Fibroblast of lung (primary cell): ENCODE measurements at places on chromosomes 7 and 10.

DNA sequence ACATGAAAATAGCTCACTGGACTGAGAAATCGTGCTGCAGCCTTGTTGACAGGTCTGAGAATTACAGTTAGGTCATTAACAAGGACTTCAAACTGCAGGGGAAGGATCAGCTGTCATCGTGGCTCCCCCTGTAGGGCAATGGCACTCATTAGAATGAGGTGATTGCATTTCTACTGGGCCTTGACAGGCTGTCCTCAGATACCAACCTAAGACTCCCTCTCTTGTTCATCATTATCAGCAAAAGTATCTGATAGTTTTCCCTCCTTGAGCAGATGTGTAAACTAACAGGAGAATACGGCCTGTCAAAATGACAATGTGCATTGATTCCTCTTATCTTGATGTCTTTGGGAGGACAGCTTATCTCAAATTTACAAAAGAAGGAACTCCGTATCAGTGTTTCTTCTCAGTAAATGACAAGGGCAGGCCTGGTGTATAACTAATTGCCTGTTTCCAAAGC, 648.5 kb upstream of the LRRN3 start:
- no peak for DNase-seq

DNA sequence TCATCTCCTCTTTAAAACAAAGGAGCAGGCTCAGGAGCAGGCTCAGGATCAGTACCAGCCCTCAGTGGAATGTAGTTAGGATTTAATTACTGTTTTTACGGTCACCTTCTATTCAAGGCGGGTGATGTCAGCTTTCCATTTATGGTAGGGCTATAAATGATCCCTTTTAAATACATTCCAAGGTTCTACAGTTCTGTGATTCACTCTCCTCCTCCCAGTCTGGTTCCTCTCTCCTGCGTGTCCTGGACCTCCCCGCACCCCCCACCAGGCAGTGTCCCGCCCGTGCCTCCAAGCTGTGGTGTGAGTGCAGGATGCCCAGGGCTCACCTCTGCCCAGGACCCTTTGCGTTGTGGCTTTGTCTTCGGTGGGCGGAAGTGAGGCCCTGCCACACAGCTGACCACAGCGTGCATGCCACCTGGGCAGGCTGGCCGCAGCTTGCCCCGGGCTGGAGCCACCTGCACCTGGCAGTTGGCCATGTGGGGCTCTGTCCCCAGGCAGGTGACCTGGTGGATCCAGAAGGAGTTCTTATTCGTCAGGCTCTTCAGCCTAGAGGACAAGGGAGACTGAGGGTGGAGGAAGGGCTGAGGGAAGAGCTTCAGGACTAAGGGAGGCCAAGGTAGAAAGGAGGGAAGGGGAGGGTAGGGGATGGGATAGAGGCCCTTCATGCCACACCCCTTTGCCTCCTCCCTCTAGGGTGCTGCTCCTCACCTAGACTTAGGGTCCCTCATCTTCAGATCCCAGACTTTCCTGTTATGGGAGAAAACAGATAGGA, 9.1 kb downstream of the LOXL4 start:
- DNase-seq, result no peak

DNA sequence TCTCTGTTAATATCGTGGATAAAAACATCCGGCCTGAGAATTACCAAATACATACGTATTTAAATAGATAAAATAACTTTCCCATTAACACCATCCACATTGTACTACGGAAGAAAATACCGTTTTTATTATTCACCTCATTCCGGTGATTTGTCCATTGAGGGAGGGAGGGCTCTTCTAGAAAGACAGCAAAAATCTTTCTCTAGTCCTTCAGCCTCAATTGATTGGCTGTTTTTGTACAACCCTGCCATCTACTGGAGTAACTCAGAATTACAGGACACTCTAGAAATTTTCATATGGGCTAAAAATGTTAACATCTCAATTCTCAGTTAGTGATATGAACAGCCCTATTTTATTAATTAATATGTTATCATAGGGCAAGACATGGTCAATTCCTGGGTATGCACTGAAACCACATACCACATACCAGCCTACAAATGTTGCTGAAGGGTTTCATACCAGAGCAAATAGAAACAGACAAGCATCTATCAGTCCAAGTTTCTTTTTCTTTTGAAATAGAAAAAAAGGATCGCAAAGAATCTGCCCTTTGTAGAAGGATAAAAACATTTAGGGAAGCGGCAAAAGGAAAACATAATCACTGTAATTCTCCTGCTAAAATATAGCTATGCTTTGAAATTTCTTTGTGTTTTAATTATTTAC, 55.8 kb upstream of the CDCA7L start:
- peak; percentile 71 for DNase-seq

DNA sequence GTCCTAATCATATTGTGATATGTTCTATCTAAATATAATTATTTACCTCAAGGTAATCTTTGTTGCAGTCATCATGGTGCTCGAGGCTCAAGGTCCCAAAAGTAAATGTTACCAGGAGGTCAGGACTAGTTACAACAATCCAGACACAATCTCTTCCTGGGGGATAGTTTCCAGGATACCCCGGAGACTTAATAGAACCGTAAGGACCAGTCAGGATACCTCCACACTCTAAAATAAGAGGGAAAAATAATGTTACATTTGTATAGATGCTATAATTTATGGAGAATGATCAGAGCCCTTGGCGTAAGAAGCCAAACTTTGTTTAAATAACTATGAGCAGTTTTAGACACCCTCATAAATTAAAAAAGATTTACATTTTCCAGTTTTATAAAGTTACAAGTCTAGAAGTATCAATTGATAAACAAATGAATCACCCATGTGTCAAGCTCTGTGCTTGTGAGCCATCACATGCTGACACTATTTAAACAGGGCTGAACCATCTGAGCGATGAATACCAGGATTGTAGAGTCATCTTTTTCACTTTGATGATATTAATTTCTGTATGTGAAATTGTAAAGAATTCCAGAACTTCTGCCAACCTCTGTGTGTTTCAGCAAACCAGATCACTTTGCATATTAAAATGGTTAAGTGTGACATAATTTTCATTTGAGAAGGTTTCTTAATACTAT, 41.3 kb downstream of the CUBN start:
- peak; percentile 75 for DNase-seq

DNA sequence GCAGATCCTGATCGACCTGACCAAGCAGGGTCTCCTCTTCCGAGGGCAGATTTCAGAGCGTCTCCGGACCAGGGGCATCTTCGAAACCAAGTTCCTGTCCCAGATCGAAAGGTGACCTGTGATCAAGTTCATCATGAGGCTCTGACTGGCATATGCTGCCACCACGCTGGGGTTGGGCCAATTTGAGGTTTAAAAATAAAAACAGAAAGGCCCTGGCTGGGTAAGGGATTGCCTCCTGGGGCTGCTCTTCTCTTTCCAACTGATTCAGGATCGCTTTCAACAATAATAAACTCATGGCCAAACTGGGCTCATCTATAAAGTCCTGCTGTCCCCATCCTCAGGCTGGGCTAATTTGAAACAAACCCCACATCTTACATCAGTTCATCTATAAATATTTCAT, 17.1 kb upstream of the HK1 start:
- DNase-seq, result no peak

- DNase-seq, result peak; percentile 82
Observed at GRCh38 chr7:141649865-141650634, 51.9 kb downstream of the DENND11 start.

- DNase-seq, result no peak
Observed at GRCh38 chr7:107924841-107925504, 34.0 kb downstream of the DLD start.

DNA sequence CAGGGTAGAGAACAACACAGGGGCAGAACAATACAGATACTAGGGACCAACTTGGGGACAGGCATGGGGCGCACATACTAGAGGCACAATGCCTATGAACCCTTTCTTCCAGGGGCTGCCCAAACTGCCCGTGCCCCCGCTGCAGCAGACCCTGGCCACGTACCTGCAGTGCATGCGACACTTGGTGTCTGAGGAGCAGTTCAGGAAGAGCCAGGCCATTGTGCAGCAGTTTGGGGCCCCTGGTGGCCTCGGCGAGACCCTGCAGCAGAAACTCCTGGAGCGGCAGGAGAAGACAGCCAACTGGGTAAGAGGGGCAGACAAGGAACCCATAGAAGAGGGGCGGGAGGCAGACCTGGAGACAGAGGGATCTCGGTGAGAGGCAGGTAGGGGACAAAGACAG, 5.8 kb downstream of the CHAT start:
- DNase-seq, result no peak

GRCh38 chr10:123154711-123155505, 706 bp downstream of the BUB3 start:
- peak; percentile 36 for DNase-seq

DNA sequence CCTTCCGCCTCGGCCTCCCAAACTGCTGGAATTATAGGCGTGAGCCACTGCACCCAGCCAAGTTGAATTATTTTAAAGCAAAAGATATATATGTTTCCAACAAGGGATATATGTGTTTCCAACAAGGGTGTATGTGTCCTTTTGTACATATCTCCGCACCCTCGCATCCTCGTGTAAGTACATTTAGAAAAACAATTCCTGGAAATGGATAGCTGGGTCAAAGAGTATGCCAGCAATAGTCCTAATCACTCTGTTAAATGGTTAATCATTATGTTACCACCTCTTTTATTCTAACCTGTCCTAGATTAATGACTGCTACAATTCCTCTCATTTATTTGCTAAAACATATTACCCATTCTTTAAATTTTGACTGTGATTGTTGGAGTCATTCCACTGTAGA, 28.0 kb downstream of the OR9A2 start:
- no peak for DNase-seq

DNA sequence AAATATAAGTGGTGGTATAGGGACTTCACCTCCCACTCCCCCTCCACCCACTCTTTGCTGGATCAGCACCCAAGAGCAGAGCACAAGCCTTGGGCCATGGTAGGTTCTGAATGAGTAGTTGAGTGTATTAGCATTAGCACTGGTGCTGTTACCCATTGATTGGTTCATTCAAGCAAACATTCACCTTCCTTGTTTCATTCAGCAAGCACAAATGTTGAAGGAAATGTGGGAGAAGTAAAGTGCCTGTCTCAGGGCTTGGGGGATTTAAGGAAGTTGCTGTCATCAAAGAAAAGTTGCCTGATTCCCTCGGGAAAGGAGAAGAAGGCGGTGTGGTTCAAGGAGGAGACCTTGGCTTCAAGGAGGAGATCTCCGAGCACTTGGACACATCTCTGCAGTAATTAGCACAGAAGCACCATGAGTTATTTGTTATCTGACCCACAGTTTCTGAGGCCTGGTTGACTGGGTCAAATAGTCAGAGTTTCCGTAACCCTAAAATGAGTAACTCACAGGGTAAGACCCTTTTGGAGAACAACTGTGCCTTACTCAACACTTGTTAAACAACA, 17.3 kb downstream of the IL2RA start:
- DNase-seq, result no peak

DNA sequence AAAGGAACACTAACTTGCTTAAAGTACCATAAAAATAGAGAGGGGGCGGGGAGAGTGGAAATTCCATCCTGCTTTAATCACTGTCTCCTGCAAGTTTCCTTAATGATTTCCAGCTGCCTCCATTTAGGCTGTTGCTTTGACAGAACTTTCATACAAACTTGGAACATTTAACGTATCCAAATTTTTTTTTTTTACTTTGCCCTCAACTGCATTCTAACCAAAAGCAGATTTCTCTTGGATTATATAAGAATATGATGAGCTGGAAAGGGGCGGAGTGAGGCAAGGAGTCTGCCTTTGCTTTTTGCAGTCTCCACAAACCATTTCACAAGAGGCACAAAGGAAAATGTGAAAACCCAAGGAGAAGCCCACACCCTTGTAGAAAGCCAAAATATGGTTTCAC, 46.6 kb upstream of the COL1A2 start:
- DNase-seq, result peak; percentile 96
